Stimulated activated CD8-positive, alpha-beta memory T cell treated with anti-CD3 and anti-CD28 coated beads, Interleukin-15, amount 100 ng/mL, for 4 hours (primary cell): ENCODE measurements at places on chromosomes 6 and 20.

DNA sequence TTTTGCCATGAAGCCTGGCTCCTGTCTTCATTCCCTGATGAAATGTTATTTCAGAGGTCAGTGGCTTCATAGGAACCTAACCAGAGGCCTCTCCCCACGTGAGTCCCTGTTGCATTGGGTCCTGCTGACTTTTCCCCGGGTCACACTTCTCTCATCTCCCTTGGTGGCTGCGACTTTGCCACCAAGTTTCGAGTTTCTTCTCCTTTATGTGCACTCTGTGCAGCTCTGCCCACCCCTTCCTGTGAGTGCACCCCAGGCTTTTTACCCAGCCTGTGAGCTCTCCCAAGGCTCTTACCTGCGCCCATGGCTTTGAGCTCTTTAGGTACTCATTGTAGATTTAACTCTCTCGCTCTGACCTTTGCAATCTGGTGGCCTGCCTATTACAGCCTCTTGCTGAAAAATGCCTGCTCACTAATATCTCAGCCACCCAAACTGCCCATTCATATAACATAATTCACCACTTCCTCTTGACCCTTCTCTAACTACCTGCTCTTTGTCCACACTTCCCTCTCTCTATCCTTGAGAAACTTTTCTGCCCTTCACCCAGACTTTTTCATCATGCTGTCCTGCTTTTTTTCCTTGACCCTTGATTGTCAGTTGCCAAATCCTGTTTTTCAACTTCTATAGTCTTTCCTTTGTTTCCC lies 105.9 kb downstream of the SASH1 start:
- no peak for DNase-seq

- DNase-seq: no peak
These were observed 202.8 kb downstream of the CD83 start for GRCh38 chr6:14320332-14320731.

GRCh38 chr6:159194421-159194820 lies 25.2 kb downstream of the FNDC1 start:
- DNase-seq: no peak

DNA sequence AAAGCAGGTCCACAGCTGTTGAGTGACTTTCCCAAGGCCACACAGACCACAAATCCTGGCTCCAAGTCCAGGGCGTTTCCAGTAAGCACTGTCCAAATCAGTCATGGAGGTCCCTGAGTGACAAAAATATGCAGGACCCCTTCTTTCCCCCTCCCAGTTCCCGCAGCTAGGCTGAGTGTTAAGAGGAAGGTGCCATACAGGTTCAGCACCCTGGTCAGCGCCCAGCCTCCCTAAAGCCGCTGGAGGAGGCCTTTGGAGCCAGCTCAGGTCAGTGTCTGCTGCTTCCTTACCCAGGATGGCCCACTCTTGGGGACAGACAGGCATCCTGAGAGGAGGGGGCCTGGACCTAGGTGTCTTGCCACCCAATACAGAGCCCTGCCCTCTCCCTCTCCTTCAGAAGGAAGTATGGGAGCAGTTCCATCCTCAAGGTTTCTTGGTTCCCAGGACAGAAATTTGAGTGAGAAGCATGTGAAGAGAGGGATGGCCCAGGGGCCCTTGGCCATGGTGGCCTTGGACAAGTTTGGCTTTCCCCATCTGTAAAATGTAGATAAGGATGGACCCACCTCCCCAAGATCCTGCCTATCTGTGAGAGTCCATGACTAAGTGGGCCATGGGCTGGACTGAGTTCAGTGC lies 13.2 kb downstream of the TMEM74B start:
- no peak for DNase-seq

- DNase-seq: no peak
These were observed 3.0 kb downstream of the EMILIN3 start for GRCh38 chr20:41363601-41364000.

- no peak for DNase-seq
These were observed 186.2 kb downstream of the GPX5 start for GRCh38 chr6:28711788-28712341.

DNA sequence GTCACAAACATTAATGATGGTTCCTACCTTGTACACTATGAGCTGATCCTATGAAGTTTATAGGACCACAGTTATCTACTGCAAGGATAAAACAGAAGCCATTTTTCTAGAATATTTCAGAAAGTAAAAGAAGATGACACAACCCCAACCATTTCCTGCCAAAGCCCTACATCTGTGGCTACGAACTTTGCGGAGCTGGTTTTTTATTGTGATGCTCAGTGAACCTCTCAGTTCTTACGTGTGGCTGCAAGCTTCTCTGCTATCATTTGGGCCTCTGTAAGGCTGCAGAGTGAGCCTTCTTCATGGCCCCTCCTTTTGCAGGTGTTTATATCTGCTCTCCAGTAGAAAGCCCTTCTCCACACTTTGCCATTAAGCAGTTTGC lies 17.8 kb upstream of the TAGAP start:
- DNase-seq: no peak

DNA sequence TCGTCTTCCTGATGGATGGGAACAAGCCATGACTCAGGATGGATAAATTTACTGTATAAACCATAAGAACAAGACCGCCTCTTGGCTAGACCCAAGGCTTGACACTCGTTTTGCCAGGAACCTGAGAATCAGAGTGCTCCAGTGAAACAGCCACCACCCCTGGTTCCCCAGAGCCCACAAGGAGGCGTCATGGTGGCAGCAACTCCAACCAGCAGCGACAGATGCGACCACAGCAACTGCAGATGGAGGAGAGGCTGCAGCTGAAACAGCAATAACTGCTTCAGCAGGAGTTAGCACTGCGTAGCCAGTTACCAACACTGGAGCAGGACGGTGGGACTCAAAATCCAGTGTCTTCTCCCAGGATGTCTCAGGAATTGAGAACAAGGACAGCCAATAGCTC lies 100.9 kb upstream of the SAMD5 start:
- DNase-seq: no peak

DNA sequence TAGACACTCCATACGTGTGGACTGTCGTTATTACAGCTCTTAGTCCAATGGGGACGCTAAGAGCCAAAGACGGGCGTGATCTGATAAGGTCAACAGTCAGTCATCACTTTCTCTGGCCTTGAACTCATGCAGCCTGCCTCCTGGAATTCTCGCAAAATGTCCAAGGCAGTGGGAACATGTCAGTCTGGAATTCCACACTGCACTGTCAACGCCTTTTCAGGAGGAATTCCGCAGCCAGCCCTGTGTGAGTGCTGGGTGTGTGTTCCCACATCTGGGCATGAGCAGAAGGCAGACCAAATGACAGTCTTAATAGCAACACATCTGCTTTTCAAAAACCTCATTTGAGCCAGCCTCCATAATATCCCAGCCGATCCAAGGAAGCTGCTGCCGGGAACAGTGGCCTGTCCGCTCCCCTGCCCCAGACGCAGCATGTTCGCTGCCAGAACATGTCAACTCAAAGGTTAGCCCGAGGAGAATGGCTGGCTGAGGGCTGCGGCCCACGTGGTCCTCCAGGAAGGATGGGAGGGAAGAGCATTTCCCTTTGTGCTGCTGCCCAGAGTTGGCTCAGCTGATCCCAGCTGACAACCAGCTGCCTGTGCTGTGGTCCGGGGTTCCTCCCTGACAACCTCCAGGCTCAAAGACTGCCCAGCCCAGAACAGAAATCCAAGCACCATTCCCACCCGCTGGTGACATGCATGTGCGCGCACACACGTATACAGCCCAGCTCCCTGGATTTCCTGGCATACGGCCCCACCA lies 103.1 kb downstream of the SULF2 start:
- no peak for DNase-seq

- DNase-seq: no peak
These were observed 16.4 kb downstream of the SLCO4A1 start for GRCh38 chr20:62658593-62659178.

GRCh38 chr6:108716801-108717791 lies 131.1 kb upstream of the ARMC2 start:
- no peak for DNase-seq

GRCh38 chr20:5364997-5365597 lies 48.3 kb upstream of the PROKR2 start:
- DNase-seq: no peak

DNA sequence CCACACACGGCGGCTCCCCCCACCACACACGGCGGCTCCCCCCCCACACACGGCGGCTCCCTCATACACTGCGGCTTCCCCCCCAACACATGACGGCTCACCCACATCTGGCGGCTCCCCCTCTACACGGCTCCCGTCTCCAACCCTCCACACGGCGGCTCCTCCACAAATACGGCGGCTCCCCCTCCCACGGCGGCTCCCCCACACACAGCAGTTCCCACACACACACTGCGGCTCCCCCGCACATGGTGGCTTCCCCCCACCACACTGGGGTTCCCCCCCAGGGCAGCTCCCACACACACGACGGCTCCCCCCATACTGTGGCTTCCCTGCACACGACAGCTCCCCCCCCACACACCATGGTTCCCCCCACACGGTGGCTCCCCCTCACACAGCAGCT lies 98.0 kb downstream of the TTLL2 start:
- DNase-seq: no peak

- DNase-seq: no peak
These were observed 30.6 kb downstream of the MTHFD1L start for GRCh38 chr6:150895928-150896632.

DNA sequence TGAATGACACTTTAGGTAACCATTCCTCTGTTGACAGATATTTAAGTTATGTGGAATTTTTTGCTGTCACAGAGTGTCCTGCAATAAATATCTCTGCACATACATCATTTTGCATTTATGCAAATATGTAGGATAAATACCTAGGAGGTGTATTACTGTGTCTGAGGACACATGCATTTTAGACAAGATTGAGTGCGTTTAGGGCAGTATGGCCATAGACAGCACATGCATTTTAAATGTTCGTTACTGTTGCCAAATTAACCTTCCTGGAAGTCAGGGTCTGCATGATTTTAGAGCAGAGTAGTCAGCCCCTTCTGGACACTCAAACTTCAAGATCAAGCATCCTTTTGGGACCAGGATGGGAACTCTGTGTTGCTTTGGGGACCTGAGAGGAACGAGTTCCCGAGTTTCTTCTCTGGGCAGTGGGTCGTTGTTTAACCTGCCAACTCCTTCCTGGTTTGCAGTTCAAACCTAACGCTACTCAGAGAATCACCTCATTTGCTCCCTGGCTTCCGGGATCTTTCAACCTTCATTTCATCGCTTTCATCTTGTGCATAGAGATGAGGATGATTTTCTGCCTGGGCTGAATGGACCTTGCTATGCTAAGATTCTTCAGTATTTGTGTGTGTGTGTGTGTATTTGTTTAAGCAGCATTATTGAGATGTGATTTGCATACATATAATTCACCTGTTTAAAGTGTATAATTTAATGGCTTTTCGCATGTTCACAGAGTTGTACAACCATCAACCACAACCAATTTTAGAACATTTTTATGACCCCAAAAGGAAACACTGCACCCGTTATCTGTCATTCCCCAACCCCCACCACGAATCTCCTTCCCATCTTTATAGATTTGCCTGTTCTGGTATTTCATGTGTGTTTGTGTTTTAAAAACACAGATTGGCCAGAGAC lies 9.8 kb downstream of the BCAS4 start:
- DNase-seq: no peak

- peak; percentile 60 for DNase-seq
These were observed 931 bp upstream of the UCKL1 start for GRCh38 chr20:63957004-63957689.

- DNase-seq: no peak
These were observed 97.5 kb downstream of the AIG1 start for GRCh38 chr6:143158113-143158581.

DNA sequence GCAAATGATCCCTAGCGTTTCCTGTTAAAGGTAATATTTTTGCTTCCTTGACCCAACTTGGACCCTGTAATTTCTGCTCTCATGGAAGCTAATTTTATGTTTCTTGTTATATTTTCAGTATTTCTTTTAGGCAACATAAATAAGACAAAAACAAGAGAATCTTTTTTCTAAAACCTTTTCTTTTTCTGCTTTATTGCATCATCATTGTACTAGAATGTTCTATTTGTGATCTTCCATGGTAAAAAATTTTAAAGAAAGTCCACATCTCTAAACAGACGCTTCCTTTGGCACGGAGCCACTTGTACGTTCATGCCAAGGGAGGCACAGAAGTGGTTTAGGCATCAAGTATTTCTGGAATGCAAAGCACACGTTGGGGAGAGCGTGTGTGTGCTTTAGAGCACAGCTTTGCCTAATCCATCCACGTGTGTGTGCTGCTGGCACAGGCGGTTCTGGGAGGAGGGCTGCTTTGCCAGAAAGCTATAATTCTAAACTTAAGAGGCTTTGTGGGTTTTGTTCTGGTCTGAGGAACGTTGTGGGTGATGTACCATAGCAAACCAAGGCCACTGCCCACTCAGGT lies 98.3 kb downstream of the SASH1 start:
- DNase-seq: no peak

DNA sequence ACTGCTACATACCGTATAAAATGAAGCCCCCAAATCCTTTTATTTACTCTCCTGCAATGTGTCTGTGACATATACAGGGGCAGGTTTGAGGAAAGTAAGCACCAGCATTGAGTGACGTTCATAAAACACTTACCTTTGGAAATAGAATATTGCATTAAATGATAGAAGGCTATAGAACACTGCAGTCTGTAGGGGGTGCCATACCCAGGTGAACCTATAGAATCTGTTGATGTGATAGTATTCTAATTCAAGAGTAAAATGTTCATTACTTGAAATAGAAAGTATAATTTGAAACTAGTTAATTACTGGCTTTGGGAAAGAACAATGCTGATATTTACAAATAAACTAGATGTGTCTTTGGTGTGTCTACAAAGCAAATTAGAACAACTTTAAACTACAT lies 47.0 kb upstream of the PRL start:
- DNase-seq: no peak

- no peak for DNase-seq
These were observed 54.3 kb upstream of the PRND start for GRCh38 chr20:4667371-4667773.

DNA sequence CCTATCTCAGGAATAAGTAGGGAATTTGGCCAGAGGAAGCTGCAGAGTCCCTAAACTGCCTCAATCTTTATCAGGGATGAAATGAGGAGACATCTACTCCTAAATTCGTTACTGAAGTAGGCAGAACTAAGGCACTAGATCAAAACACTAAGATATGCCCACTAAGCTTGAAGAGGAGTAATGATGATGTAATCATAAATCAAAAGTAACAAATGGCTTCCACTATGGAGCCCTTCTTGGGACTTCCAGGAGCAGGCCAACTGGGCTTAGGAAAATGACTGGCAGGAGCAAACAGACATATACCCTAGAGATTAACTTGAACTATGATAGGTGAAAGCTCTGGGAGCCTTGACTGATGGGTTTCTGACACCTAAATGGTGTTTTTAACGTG lies 15.4 kb downstream of the ZSCAN12 start:
- no peak for DNase-seq

DNA sequence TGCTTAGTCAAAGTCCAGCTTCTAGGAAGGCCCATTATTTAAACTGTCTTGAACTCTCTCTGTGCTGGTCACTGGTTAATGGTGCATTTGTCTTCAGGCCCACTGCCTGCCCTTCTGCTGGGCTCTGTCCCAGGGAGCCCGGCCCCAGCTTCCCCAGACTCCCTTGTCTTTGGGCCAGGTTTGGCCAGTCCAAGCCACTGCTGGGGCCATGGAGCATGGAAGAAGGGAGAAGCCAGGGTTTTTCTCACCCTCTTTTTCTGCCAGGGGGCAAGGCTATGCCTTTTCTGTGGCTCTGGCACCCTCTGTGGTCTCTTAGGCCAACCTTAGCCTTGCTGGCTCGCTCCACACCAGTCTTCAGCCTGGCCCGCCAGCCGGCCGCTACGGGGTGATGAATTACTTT lies 390.0 kb upstream of the SULF2 start:
- DNase-seq: no peak
